ENCODE measurements at places on chromosomes 6 and 20. TPM values are rescaled to one million over a fixed set of nuclear protein-coding genes. Genes with fewer than 3 reads are reported as not detected.

The B4GALT5 gene
- 92.5 TPM for total RNA-seq

The PKIB gene
- 24.0 TPM for total RNA-seq

The PCSK2 gene
- total RNA-seq = not detected

The GPR6 gene
- total RNA-seq = not detected

The FAM83D gene
- total RNA-seq = 51.1 TPM

The TMEM170B gene
- 1.0 TPM for total RNA-seq

The COL9A3 gene
- total RNA-seq = 29.7 TPM

The PLEKHG1 gene
- 10.4 TPM for total RNA-seq

The SIRPB1 gene
- 1.9 TPM for total RNA-seq

- H3K4me1 ChIP-seq = no peaks in the 10 kb centered on the region
- H3K27ac ChIP-seq = no peak overlapping the region
- H3K36me3 ChIP-seq = peaks cover 5% of the 10 kb centered on the region
- peak; percentile 12 for DNase-seq
- no peaks in the 10 kb centered on the region for H3K27me3 ChIP-seq
- no peak overlapping the region for H3K4me3 ChIP-seq
Measured at GRCh38 chr6:158316022-158316421, 3.8 kb downstream of the TULP4 start.

DNA sequence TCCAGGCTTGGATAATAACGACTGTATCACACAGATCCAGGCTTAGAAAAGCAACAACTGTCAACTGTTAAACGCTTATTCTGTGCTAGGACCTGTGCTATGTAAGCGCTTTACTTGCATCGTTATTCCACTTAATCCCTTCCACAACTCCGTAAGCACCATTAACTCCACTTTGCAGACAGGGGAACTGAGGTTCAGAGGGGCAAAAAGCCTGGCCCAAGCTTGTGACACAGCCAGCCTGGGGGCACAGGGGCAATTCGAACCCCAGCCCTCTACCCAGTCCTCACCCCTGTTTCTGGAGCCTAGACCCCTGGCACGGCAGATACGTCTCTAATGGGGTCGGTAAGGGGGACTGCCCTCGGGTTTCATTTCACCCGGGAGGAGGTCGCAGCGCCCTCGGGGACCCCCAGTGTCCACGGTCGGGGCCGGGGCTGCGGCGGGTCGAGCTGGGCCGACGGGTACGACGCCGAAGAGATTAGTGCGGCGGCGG, 411 bp downstream of the DSN1 start:
- no peak for DNase-seq
- H3K4me3 ChIP-seq = peak overlapping the region; percentile 73
- H3K4me1 ChIP-seq = peaks cover 22% of the 10 kb centered on the region
- H3K27me3 ChIP-seq = no peaks in the 10 kb centered on the region
- H3K36me3 ChIP-seq = no peaks in the 10 kb centered on the region

DNA sequence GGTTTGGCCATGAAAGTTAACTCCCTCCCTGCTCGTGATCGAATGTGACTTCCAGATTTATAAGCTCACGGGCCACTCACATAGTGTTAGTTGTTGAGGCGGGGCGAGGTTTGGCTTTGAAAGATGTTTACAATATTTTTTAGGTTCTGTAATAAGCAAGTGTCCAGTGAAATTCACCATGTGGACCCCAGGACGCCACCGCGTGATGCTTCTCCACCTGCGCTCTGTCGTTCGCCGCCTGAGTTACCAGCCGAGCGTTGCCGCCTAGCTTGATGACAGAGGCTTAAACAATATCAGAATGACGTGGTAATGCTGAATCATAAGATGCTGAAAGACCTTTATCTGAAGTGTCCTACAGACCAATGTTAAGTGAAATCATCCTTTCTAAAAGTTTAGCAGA, 241.0 kb downstream of the MYLK4 start:
- H3K4me1 ChIP-seq = 0 out of 2 replicates have a peak, but pooled peaks cover under 1% of the 10 kb centered on the region
- H3K27me3 ChIP-seq = no peaks in the 10 kb centered on the region
- no peaks in the 10 kb centered on the region for H3K36me3 ChIP-seq
- no peak for DNase-seq
- no peak overlapping the region for H3K27ac ChIP-seq

GRCh38 chr20:61254881-61255626, 3.0 kb downstream of the CDH4 start:
- no peak overlapping the region for H3K27ac ChIP-seq
- no peak overlapping the region for H3K4me3 ChIP-seq
- H3K36me3 ChIP-seq = no peaks in the 10 kb centered on the region
- H3K27me3 ChIP-seq = no peaks in the 10 kb centered on the region

DNA sequence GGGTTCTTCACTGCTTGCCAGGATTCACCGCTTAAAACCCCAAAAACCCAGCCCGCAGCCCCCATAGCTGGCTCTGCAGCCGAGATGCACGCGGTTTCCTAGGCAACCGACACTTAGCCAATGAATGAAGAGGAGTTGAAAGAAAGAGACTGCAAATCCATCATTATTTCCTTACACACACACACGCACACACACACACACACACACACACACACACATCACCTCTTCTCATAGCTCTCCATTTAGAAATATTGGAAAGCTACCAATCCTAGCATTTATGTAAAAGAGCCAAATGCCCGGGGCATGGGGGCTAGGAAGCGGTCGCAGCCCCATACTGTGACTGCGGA, 3.4 kb upstream of the TUBB2B start:
- no peaks in the 10 kb centered on the region for H3K36me3 ChIP-seq
- DNase-seq = no peak
- no peaks in the 10 kb centered on the region for H3K4me1 ChIP-seq
- H3K4me3 ChIP-seq = no peak overlapping the region

DNA sequence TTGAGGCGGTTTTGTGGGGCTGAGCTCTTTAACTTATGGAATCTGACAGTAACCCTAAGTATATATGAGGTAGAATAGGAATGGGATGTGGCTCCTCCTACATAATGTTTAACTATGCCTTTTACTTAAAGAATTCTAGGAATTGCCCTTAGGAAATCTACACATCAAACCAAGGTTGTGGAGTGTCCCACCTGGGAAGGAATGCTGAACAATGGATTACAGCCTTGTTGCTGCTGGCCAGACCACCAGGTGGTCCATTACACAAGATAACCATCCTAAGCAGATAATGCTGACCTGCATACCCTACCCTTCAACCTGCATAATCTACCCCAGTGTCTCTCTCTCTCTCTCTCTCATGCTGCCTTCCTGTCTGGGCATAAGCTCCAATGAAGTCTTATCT, 35.0 kb upstream of the SLC22A16 start:
- peaks cover 29% of the 10 kb centered on the region for H3K4me1 ChIP-seq
- no peak overlapping the region for H3K4me3 ChIP-seq
- DNase-seq = no peak
- no peak overlapping the region for H3K27ac ChIP-seq
- H3K36me3 ChIP-seq = no peaks in the 10 kb centered on the region

- no peak overlapping the region for H3K27ac ChIP-seq
- H3K36me3 ChIP-seq = no peaks in the 10 kb centered on the region
- no peaks in the 10 kb centered on the region for H3K27me3 ChIP-seq
- H3K4me1 ChIP-seq = peaks cover 11% of the 10 kb centered on the region
Measured at GRCh38 chr6:109347779-109348178, 34.5 kb downstream of the CD164 start.

- H3K27ac ChIP-seq = no peak overlapping the region
- no peak overlapping the region for H3K4me3 ChIP-seq
- H3K36me3 ChIP-seq = no peaks in the 10 kb centered on the region
- H3K4me1 ChIP-seq = no peaks in the 10 kb centered on the region
- no peaks in the 10 kb centered on the region for H3K27me3 ChIP-seq
- no peak for DNase-seq
Measured at GRCh38 chr6:23498013-23498412, 628.0 kb upstream of the NRSN1 start.

DNA sequence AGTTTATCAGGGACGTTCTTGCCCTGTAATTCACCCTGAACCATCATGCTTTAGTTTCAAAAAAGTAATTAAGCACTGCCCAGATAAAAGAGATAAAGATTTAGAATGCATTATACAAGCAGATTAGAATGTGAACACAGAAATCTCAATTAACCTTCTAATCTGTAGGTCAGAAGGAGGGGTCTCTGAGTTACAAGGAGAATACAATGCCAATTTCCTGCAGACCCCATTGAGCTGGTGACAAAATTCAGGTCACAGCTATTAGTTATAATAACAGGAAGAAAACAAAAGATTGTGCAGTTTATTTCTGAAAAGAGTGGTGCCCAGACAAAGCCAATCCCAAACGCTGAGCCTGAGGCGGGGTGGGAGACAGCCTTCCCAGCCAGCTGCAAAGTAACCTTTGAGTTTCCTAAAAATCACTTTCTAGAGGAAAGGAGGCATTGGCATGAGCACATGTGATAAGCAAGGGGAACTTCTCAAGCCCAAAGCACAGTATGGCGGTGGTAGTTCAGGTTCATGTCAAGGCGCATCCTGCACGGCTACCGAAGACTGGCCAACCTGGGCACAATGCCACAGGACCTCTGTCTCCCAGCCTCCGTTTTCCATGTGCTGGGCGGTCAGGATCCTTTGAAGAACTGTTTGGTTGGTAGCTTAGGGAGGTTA, 192.5 kb downstream of the TTLL2 start:
- peaks cover 15% of the 10 kb centered on the region for H3K27me3 ChIP-seq
- H3K4me3 ChIP-seq = no peak overlapping the region
- no peak for DNase-seq
- H3K4me1 ChIP-seq = no peaks in the 10 kb centered on the region
- no peaks in the 10 kb centered on the region for H3K36me3 ChIP-seq
- H3K27ac ChIP-seq = no peak overlapping the region

- no peaks in the 10 kb centered on the region for H3K27me3 ChIP-seq
- H3K4me1 ChIP-seq = no peaks in the 10 kb centered on the region
- H3K4me3 ChIP-seq = no peak overlapping the region
- H3K36me3 ChIP-seq = no peaks in the 10 kb centered on the region
- no peak for DNase-seq
Measured at GRCh38 chr6:106124437-106125430, 38.6 kb downstream of the PRDM1 start.
